ENCODE measurements at places on chromosomes 6 and 20.

DNA sequence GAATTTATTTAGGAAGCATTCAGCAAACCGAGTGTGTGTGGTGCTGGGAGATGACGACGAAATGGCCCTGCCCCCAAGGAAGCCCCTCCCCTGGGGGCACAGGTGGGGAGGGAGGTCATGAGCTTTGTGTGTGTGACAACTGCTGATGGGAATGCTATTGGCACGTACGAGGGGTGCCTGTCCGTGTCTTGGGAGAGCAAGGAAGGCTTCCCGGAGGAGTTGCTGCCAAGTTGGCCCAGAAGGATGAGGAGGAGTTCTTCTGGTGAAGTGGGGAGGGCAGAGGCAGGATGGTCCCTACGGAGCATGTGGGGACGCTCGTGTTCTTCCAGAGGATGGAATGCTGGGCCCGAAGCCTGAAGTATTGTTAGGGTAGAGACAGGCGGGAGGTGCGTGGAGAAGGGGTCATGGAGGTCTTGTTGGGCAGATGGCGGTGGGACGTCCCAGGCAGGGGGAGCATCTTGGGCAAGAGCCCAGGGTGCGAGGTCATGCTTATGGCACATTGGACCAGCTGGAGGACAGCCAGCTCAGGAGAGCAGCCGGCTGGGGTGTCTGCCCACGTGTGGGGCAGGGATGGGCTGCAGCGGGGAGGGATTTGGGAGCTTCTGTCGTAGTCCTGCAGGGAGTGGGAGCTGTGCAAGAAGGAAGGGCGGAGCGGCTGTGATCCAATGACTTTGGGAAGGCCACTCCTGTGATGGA is 46.1 kb downstream of the SYNJ2 start:
- no peak for DNase-seq

GRCh38 chr6:138230759-138231380 is 12.6 kb upstream of the PBOV1 start:
- DNase-seq, result no peak

GRCh38 chr6:139973669-139974344 is 599.4 kb upstream of the CITED2 start:
- no peak for DNase-seq

- DNase-seq, result no peak
Measured at GRCh38 chr6:144897441-144897921, 612.3 kb downstream of the UTRN start.

DNA sequence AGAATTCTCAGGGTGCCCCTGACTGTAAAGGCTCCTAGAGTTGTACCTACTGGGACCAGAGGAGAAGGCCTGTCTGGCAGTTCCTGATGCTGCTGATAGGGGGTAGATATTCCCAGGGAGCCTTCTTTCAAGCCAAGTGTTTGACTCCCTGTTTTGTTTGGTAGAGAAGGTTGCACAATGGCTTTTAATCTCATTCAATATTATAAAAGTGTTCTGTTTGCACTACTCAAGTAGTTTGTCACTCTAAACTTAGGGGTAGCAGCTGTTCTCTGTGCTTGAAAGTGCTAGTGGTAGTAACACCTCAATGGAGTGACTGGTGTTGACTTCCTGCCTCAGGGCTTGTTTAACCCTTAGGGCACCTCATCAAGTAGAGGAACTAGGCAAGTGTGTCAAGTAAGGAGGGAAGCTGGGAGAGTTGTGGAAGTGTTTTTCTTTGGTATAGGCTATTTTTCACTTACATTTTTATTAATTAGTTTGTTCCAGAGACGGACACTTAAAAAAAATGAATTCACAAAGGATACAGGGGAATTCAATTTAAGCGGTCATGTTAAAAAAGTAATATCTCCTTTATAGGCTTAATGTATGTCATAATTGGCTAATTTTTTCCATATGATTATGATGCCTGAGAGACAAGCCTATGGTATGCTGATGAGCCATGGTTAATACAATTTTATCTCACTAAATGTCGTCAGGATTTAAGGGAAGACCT is 38.1 kb downstream of the BICRAL start:
- no peak for DNase-seq

GRCh38 chr6:3406891-3407809 is 49.7 kb downstream of the SLC22A23 start:
- DNase-seq, result no peak

DNA sequence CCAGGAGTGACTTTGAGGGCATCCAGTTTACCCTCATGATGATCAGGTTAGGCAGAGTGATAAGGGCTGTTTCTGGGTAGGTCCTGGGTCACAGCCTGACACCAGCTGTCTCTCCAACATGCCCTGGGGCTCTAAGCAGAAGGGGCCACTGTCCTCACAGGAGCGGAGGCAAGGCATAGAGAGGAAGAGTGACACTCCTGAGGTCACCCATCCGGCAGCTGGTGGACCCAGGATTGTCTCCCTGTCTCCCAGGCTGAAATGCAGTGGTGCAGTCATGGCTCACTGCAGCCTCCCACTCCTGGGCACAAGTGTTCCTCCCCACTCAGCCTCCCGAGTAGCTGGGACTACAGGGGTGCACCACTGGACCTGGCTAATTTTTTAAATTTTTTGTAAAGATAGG is 12.0 kb downstream of the DLGAP4 start:
- DNase-seq, result peak; percentile 3

DNA sequence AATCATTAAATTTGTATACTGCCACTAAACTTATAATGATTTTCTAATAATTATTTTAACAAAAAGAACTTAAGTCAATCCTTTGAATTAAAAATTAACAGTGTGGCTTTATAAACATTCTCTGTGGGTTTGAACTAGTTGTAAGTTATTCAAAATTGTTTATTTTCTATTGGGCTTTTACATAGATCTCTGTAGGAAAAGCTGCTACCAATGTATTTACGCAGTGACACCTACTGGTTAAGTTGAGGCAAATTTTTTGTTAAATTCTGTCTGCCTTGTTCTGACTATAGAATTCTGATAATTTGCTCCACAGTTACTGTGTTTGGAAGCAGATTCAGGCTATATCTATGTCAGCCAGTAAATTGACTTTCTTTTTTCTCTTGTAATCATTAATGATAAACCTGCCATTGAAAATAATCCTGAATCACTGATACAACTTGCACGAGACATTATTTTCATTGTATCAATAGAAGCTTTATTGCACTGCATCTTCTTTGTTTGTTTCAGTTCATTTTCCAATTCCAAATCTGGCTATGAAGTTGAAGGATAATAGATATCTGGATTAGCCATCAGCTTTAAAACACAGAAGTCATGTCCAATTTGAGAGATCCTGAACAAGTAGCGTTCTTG is 66.0 kb upstream of the UTRN start:
- DNase-seq, result no peak

GRCh38 chr6:142637624-142638351 is 307.2 kb downstream of the HIVEP2 start:
- no peak for DNase-seq

- DNase-seq, result no peak
Measured at GRCh38 chr6:106916891-106917290, 57.6 kb downstream of the CD24 start.

- no peak for DNase-seq
Measured at GRCh38 chr6:402901-403658, 11.5 kb downstream of the IRF4 start.

DNA sequence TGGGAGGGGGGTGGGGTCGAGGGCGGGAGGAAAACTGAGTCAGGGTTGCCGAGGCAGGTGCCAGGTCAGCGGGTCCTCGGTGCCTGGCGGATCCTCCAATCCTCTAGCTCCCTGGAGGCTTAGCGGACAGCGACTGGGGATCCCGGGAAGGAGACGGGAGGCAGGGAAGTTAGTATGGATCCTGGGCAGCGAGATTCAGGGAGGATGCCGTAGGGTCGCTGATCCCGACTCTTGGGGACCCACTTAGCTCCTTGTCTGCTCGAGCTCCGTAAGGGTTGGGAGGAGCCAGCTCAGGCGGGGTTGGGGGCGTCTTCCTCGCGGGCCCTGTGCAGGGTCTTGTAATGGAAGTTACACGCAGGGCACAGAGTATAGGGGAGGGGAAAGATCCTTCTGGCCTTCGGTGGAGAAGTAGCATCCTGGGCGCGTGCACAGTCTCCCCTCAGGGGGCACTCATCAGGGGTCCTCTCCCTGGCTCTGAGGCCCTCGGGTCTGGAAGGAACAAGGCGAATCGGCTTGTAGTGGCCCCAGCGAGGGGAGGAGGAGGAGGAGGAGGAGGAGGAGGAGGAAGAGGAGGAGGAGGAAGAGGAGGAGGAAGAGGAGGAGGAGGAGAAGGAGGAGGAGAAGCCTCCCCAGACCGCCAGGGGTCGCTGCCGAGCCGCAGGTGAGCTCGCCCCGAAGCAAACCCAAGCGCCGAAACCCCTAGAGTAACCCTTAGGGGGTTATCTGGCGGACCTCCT is 6.4 kb upstream of the SLC12A5 start:
- DNase-seq, result peak; percentile 73

DNA sequence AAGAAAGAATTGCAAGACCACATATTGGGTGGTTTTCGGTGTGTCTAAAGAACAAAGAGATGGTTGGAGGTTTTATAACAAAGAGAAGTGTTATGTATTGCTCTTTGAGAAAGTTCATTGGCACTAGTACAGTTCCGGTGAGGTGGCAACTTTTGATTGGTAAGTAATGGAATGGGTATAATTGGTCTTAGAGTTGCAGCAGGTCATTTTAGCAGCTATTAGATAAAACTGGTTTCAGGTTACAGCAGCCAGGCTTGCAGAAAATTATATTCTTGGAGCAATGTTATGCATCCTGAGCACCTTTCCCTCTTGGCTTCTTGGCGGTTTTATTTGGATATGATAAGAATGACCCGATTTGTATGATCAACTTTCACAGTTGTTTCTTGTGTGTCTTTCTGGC is 12.3 kb upstream of the SSTR4 start:
- DNase-seq, result no peak

GRCh38 chr20:48604426-48604825 is 223.4 kb downstream of the PREX1 start:
- DNase-seq, result no peak

GRCh38 chr20:24877652-24878051 is 71.4 kb upstream of the CST7 start:
- no peak for DNase-seq

GRCh38 chr6:29619578-29620160 is 13.3 kb downstream of the GABBR1 start:
- DNase-seq, result no peak

DNA sequence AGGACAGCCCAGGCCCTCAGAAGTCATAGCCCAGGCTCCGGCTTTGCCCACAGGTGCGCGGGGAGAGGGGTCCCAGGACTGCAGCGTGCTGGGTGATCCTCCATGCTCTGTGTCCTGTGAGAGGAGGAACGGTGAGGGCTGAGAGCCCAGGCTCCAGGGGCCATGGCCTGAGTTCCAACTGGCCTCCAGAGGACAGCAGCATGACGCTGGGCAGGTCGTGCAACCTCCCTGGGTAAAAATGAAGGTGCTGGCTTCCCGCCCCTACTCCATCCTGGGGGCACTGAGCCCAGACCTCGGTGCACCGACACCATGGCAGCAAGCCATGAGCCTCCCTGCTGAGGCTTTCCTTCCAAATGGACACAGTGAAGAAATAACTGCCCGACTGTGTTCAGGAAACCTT is 305.4 kb downstream of the TAF4 start:
- peak; percentile 31 for DNase-seq

DNA sequence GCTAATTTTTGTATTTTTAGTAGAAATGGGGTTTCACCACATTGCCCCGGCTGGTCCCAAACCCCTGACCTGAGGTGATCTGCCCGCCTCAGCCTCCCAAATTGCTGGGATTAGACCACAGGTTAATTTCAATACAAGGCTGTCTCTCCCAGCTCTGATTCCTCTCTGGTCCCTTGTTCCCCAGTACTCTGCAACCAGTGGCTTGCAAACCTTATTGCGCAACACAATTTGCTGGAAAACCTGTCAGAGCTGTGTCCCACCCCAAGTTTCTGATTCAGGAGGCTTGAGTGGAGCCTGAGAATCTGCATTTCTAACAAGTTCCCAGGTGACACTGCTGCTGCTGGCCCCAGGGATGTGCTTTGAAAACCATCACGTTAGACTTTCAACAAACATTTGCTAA is 96.2 kb upstream of the SRSF6 start:
- DNase-seq, result no peak

GRCh38 chr20:21214431-21214830 is 88.5 kb downstream of the KIZ start:
- DNase-seq, result no peak

GRCh38 chr6:74284284-74284683 is 588.3 kb downstream of the CD109 start:
- DNase-seq, result no peak

GRCh38 chr6:169722362-169723199 is 1.7 kb downstream of the PHF10 start:
- DNase-seq, result no peak

- no peak for DNase-seq
Measured at GRCh38 chr6:136566007-136566487, 15.8 kb upstream of the MAP7 start.

- no peak for DNase-seq
Measured at GRCh38 chr6:9197726-9198125, 762.4 kb upstream of the SLC35B3 start.

- DNase-seq, result no peak
Measured at GRCh38 chr20:17655865-17656479, 26.1 kb downstream of the RRBP1 start.

DNA sequence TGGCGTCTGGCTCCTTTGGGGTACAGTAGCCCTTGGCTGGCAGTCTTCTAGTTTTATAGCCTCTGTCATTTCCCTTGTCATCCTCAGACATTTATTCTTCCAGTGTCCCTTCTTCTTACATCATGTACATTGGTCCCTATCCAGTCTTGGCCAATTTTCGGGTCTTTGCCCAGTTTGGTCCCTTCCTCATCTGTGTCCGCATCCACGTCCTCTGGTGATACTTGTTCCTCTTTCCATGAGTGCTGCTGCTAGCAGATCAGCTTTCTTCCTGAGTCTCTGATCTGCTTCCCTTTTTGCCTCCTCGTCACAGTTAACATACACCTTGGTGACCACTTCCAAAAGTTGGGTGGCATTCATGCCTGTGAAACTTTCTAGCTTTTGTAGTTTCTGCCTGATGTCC is 86.2 kb upstream of the GPR6 start:
- no peak for DNase-seq

DNA sequence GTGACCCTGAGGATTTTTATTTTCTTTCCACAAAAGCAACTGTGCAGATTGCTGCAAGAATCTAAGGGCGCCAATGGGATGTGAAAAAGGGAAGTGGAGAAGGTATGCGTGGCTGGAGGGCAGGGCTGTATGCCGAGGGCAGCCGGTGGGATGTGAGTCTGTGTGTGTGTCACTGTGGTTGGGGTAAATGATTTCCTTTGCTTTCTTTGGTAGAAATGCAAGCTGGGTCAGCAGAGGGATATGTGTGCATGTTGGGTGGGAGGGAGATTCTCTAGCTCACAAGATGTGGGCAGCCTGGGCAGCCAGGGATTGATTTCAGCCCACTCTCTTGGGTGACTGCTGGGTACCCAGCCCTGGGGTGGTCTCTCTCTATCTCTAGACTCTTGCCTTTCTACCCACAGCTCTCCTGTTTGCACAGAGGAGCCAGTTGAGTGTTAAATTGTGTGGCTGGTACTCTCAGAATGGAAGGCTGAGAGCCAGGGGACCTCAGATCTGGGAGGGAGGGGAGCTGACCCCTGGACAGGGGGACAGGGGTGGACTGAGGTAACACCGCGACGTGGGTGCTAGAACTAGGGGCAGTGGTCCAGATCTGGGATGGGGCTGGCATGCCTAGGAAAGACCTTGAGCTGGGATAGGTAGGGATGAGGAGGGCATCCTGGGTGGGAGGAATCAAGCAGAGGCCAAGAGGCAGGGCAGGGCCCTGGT is 136.8 kb upstream of the RNF24 start:
- DNase-seq, result no peak

- no peak for DNase-seq
Measured at GRCh38 chr6:156741287-156742073, 35.7 kb upstream of the ARID1B start.

GRCh38 chr20:57666106-57666833 is 43.5 kb downstream of the PMEPA1 start:
- no peak for DNase-seq

- peak; percentile 75 for DNase-seq
Measured at GRCh38 chr20:32457479-32457986, 99.4 kb downstream of the ASXL1 start.
